A549 treated with RU486 at 1 μM for 4 hours (cell line): ENCODE measurements at places on chromosomes 7 and 10. TPM values are rescaled to one million over a fixed set of nuclear protein-coding genes. Genes with fewer than 3 reads are reported as not detected.

UPF2 gene
- total RNA-seq = 12.5 to 19.4 TPM (median 16.2 TPM) in 5 replicates

PLPP4 gene
- 0.18 TPM in 1 of 5 replicates, not detected in the others for total RNA-seq

NODAL gene
- not detected in 5 replicates for total RNA-seq

ASB10 gene
- total RNA-seq = not detected in 5 replicates

ST8SIA6 gene
- total RNA-seq = 0.08 to 0.14 TPM (median 0.10 TPM) in 3 of 5 replicates, not detected in the others

TAS2R5 gene
- total RNA-seq = 0.26 to 0.72 TPM (median 0.38 TPM) in 5 replicates

FEZF1 gene
- not detected in 5 replicates for total RNA-seq

C10orf67 gene
- 0.03 to 0.24 TPM (median 0.13 TPM) in 4 of 5 replicates, not detected in the other for total RNA-seq

KIAA1549 gene
- 5.7 to 8.2 TPM (median 7.2 TPM) in 5 replicates for total RNA-seq

ZNF425 gene
- total RNA-seq = 1.1 to 2.4 TPM (median 1.4 TPM) in 5 replicates

TAC1 gene
- not detected in 5 replicates for total RNA-seq

PON1 gene
- total RNA-seq = 0.44 to 1.0 TPM (median 0.66 TPM) in 5 replicates

BCCIP gene
- total RNA-seq = 108 to 162 TPM (median 124 TPM) in 5 replicates

MUC12 gene
- total RNA-seq = 11.2 to 21.5 TPM (median 18.6 TPM) in 5 replicates

RUFY2 gene
- 5.5 to 10.9 TPM (median 8.4 TPM) in 5 replicates for total RNA-seq

SORBS1 gene
- total RNA-seq = 0.32 to 0.69 TPM (median 0.54 TPM) in 5 replicates

CFAP70 gene
- total RNA-seq = 0.11 to 0.16 TPM (median 0.14 TPM) in 5 replicates

NACAD gene
- total RNA-seq = 0.12 to 0.48 TPM (median 0.29 TPM) in 5 replicates

USP6NL gene
- total RNA-seq = 8.1 to 13.4 TPM (median 13.2 TPM) in 5 replicates

SLC16A9 gene
- total RNA-seq = 0.05 to 0.09 TPM (median 0.08 TPM) in 4 of 5 replicates, not detected in the other

TMEM178B gene
- total RNA-seq = 1.1 to 1.7 TPM (median 1.4 TPM) in 5 replicates

FMC1 gene
- 15.8 to 39.1 TPM (median 30.3 TPM) in 5 replicates for total RNA-seq

TACC2 gene
- total RNA-seq = 84.9 to 100 TPM (median 91.6 TPM) in 5 replicates

MSRB2 gene
- total RNA-seq = 10.8 to 18.7 TPM (median 16.8 TPM) in 5 replicates

ENTPD1 gene
- total RNA-seq = 0.09 to 0.12 TPM in 2 of 5 replicates, not detected in the others

SH2D4B gene
- not detected in 5 replicates for total RNA-seq

OLAH gene
- total RNA-seq = 0.05 TPM in 1 of 5 replicates, not detected in the others

CFAP69 gene
- 1.3 to 4.3 TPM (median 1.8 TPM) in 5 replicates for total RNA-seq

VSTM4 gene
- total RNA-seq = 0.29 to 0.44 TPM (median 0.36 TPM) in 5 replicates

CELF2 gene
- 0.05 TPM in 1 of 5 replicates, not detected in the others for total RNA-seq

SPDYE6 gene
- not detected in 5 replicates for total RNA-seq

IDI2 gene
- total RNA-seq = 0.09 TPM in 1 of 5 replicates, not detected in the others

CAV2 gene
- total RNA-seq = 154 to 191 TPM (median 173 TPM) in 5 replicates

LRRD1 gene
- total RNA-seq = not detected in 5 replicates

DYDC2 gene
- total RNA-seq = 0.07 to 0.16 TPM (median 0.13 TPM) in 3 of 5 replicates, not detected in the others

THAP5 gene
- total RNA-seq = 5.4 to 20.0 TPM (median 15.8 TPM) in 5 replicates

FHIP2A gene
- 5.8 to 9.8 TPM (median 9.5 TPM) in 5 replicates for total RNA-seq

OR2A12 gene
- total RNA-seq = not detected in 5 replicates

PNLIPRP3 gene
- not detected in 5 replicates for total RNA-seq
